ENCODE measurements at places on chromosomes 16 and 17.

DNA sequence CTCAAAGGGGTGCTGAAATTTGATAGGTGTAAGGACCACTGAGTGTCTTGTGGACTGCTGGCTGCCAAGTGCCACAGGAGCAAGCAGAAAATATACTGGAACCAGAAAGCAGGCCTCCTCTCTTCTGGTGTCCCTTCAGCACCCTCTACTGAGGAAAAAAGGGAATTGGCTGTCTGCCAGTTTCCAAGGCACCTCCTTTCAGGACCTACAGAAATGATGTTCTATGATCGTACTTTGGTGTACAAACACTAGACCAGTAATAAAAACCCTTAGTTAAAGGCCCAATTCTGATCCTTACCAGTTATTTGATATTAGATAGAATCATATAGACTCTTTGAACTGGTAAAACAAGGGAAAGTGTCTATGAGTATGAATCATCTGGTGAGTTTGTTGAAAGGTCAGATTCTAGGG is 35.8 kb upstream of the BCAS3 start:
- H3K4me3 ChIP-seq: no peak overlapping the region
- DNase-seq: peak; percentile 33
- no peaks in the 10 kb centered on the region for H3K27me3 ChIP-seq

DNA sequence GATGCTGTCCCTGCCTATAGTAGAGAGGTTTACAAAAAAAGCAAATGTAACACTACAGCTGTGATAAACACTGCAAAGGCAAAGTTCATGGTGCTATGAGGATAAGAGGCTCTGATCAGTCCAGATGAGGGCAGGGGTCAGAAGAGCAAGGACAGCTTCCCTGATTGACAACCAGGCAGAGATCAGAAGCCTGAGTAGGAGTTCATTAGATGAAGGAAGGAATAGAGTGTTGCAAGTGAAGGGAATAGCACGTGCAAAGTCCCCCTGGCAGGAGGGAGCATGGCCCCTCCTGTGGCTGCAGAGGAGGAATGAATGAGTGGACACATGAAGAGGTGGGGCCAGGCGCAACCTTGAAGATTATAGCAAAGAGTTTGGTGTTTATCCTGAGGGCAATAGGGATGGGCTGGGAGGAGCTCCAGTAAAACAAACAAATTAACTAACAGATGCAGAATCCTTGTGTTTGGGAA is 208.4 kb upstream of the IRX5 start:
- no peak overlapping the region for H3K4me3 ChIP-seq
- H3K4me1 ChIP-seq: no peaks in the 10 kb centered on the region
- DNase-seq: no peak
- no peaks in the 10 kb centered on the region for H3K27me3 ChIP-seq

GRCh38 chr17:50731575-50732460 is 12.4 kb downstream of the LUC7L3 start:
- DNase-seq: no peak
- no peaks in the 10 kb centered on the region for H3K4me1 ChIP-seq
- H3K4me3 ChIP-seq: no peak overlapping the region
- H3K36me3 ChIP-seq: no peaks in the 10 kb centered on the region

DNA sequence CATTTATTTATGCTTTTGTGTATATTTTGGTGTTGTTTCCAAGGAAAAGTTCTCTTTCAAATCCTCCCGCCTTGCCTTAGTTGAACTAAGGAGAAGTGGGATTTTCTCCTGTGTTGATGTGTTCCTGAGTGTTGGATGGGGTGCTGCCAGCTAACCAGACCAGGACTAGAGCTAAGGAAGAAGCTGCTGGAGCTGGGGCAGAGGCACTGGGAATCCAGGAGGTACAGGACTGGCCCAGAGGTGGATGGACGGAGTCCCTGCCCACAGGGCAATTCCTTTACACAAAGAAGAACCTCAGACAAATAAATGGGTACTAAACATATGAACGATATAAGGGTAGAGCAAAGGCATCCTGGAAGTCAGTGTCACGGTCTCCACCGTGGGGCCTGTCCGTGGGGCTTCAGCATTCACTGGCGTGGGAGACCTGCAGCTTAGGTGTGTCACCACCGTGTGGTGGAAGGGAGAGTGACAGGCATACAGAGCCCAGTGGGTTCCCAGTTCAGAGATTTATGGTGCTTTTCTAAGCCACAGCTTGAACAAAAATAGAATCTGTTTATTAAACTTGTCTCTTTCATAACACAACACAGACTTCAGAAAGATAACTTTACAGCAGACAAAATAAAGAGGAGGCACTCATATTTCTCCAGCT is 270.7 kb downstream of the NTN1 start:
- peaks cover 21% of the 10 kb centered on the region for H3K4me1 ChIP-seq
- H3K4me3 ChIP-seq: no peak overlapping the region
- peak; percentile 87 for DNase-seq
- no peak overlapping the region for H3K27ac ChIP-seq
- H3K27me3 ChIP-seq: no peaks in the 10 kb centered on the region
- H3K36me3 ChIP-seq: no peaks in the 10 kb centered on the region

GRCh38 chr17:1985686-1986085 is 39.4 kb downstream of the RTN4RL1 start:
- no peak overlapping the region for H3K27ac ChIP-seq
- no peaks in the 10 kb centered on the region for H3K27me3 ChIP-seq
- no peak for DNase-seq
- no peaks in the 10 kb centered on the region for H3K4me1 ChIP-seq
- H3K36me3 ChIP-seq: no peaks in the 10 kb centered on the region

GRCh38 chr17:65966072-65966695 is 225.7 kb downstream of the CEP112 start:
- DNase-seq: no peak
- no peaks in the 10 kb centered on the region for H3K4me1 ChIP-seq
- H3K4me3 ChIP-seq: no peak overlapping the region
- H3K36me3 ChIP-seq: no peaks in the 10 kb centered on the region
- no peak overlapping the region for H3K27ac ChIP-seq
- no peaks in the 10 kb centered on the region for H3K27me3 ChIP-seq

GRCh38 chr17:44878627-44879221 is 20.5 kb downstream of the EFTUD2 start:
- H3K4me1 ChIP-seq: no peaks in the 10 kb centered on the region
- no peak for DNase-seq
- H3K4me3 ChIP-seq: no peak overlapping the region
- H3K36me3 ChIP-seq: peaks cover 61% of the 10 kb centered on the region
- no peak overlapping the region for H3K27ac ChIP-seq

- H3K4me1 ChIP-seq: peaks cover 56% of the 10 kb centered on the region
- H3K36me3 ChIP-seq: peaks cover 12% of the 10 kb centered on the region
- peak overlapping the region; percentile 60 for H3K27ac ChIP-seq
- no peak overlapping the region for H3K4me3 ChIP-seq
- no peaks in the 10 kb centered on the region for H3K27me3 ChIP-seq
Measured at GRCh38 chr16:89383095-89384003, 107.0 kb downstream of the ANKRD11 start.

GRCh38 chr17:61136296-61136695 is 263.3 kb upstream of the TBX2 start:
- peaks cover 5% of the 10 kb centered on the region for H3K4me1 ChIP-seq
- no peak overlapping the region for H3K4me3 ChIP-seq
- no peak overlapping the region for H3K27ac ChIP-seq
- DNase-seq: no peak
- H3K36me3 ChIP-seq: no peaks in the 10 kb centered on the region

- H3K27me3 ChIP-seq: no peaks in the 10 kb centered on the region
- peaks cover 66% of the 10 kb centered on the region for H3K4me1 ChIP-seq
- no peak overlapping the region for H3K4me3 ChIP-seq
- peak overlapping the region; percentile 52 for H3K27ac ChIP-seq
- no peaks in the 10 kb centered on the region for H3K36me3 ChIP-seq
Measured at GRCh38 chr16:85308611-85309540, 196.6 kb upstream of the CIBAR2 start.

DNA sequence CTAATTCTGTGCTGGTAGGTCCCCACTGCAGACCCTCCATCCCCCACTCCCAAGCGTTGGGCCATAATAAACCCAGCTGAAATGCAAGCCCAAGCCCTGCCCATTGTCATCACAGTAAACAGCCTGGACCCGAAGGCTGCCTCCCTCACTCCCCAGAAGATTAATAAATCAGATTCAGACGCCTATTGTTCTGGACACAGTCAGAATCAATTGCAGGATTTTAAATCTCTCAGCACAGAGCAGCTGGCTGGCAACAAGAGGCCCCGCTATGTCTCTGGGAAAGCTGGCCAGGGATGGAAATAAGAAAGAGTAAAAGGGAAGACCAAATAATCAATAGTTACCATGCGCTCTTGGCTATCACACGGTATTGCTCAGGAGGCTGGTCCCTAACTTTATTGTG is 93.9 kb downstream of the C17orf67 start:
- no peaks in the 10 kb centered on the region for H3K36me3 ChIP-seq
- no peak overlapping the region for H3K4me3 ChIP-seq
- no peaks in the 10 kb centered on the region for H3K4me1 ChIP-seq
- no peaks in the 10 kb centered on the region for H3K27me3 ChIP-seq
- DNase-seq: no peak

- no peaks in the 10 kb centered on the region for H3K27me3 ChIP-seq
- peaks cover 31% of the 10 kb centered on the region for H3K36me3 ChIP-seq
- no peak overlapping the region for H3K4me3 ChIP-seq
- no peaks in the 10 kb centered on the region for H3K4me1 ChIP-seq
- H3K27ac ChIP-seq: no peak overlapping the region
- DNase-seq: no peak
Measured at GRCh38 chr16:46954562-46954961, 18.9 kb downstream of the DNAJA2 start.

GRCh38 chr17:2202996-2203575 is 100.5 kb downstream of the SMG6 start:
- H3K4me1 ChIP-seq: peaks cover 10% of the 10 kb centered on the region
- no peaks in the 10 kb centered on the region for H3K36me3 ChIP-seq
- no peak overlapping the region for H3K4me3 ChIP-seq
- H3K27ac ChIP-seq: peak overlapping the region; percentile 65
- DNase-seq: no peak

- peaks cover 85% of the 10 kb centered on the region for H3K27me3 ChIP-seq
- H3K27ac ChIP-seq: no peak overlapping the region
- no peaks in the 10 kb centered on the region for H3K36me3 ChIP-seq
- H3K4me3 ChIP-seq: no peak overlapping the region
Measured at GRCh38 chr17:83080579-83080857, 1.1 kb downstream of the METRNL start.

DNA sequence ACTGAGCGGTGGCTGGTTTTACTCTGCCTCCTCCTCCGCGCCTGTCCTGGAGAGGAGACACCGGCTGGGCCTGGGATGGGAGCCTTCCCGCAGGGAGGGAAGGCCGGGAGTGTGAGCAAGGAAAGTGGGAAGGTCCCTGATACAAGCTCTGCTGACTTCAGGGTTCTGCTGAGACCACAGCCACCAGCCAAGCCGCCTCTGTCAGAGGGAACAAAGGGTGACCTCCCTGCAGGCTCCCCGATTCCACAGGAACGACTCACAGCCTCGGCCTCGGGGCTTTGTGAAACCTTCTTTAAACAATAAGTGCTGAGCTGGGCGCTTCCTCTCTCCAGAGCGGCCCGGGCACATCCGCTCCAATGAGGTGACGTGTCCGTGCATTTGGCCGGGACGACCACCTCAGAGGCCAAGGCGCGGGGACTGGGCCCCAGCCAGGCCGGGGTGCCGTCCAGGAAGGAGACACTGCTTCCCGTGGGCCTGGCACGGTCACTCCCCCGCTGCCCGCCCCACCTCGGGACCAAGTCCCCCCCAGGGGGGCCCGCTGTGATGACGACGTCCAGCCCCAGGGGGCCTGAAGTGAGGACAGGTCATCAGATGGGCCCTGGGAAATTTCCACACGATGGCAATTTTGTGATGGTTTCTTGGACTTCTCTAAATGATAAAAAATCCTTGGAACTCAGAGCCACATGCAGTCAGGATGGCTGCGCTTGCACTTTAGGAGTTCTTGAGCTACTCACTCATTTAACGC is 11.8 kb upstream of the CIBAR2 start:
- DNase-seq: no peak
- H3K36me3 ChIP-seq: no peaks in the 10 kb centered on the region
- peaks cover 15% of the 10 kb centered on the region for H3K4me1 ChIP-seq
- no peaks in the 10 kb centered on the region for H3K27me3 ChIP-seq

GRCh38 chr16:47143677-47144558 is at the start of gene NETO2:
NETO2 (minus strand) TSS chr16:47143945; CDS start chr16:47143612, 333 bp downstream.
- DNase-seq: no peak
- peaks cover 35% of the 10 kb centered on the region for H3K27me3 ChIP-seq
- no peaks in the 10 kb centered on the region for H3K36me3 ChIP-seq
- peak within 1 kb of the TSS; percentile 18 for H3K4me3 ChIP-seq
- H3K4me1 ChIP-seq: peaks cover 9% of the 10 kb centered on the region

DNA sequence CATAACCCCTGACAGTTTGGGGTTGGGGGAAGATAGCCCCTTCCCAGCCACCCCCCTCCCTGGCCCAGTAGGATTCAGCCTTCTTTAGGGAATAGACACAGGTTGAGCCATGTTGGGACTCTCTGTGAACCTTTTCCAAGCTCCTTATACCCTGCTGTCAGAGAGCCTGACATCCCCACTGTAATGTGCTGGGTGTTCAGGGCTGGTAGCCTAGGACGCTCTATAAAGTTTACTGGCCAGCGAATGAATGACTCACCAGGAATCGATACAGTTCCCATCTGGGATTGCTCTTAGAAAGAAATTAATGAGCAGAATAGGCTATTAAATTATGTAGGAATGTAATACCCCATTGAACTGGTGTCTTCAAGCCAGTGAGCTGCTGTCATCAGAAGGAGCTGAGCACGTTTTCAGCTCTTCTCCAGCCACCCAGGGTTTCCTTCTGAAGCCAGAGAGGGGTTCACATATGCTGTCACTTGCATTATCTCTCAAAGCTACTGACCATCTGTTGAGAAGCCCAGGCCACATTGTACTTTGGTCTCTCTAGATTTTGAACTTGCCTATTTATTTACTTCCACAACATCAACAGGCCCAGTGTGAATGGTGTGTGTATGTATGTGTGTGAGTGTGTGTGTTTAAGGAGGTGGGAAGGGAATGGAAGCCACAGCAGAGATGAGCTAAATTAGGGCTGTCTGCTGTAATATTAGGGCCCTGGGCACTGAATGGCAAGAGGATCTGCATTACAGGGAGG is 64.9 kb downstream of the SPACA3 start:
- no peak overlapping the region for H3K4me3 ChIP-seq
- H3K27ac ChIP-seq: no peak overlapping the region

- H3K4me1 ChIP-seq: no peaks in the 10 kb centered on the region
- H3K27me3 ChIP-seq: no peaks in the 10 kb centered on the region
Measured at GRCh38 chr17:59846394-59847165, 46.2 kb downstream of the TUBD1 start.

- H3K36me3 ChIP-seq: peaks cover 4% of the 10 kb centered on the region
- H3K27ac ChIP-seq: no peak overlapping the region
- DNase-seq: no peak
Measured at GRCh38 chr17:67528751-67529436, 151.8 kb downstream of the PITPNC1 start.
